Bone marrow (tissue), 2 donors: ENCODE measurements at places on chromosomes 6 and 20.

DNA sequence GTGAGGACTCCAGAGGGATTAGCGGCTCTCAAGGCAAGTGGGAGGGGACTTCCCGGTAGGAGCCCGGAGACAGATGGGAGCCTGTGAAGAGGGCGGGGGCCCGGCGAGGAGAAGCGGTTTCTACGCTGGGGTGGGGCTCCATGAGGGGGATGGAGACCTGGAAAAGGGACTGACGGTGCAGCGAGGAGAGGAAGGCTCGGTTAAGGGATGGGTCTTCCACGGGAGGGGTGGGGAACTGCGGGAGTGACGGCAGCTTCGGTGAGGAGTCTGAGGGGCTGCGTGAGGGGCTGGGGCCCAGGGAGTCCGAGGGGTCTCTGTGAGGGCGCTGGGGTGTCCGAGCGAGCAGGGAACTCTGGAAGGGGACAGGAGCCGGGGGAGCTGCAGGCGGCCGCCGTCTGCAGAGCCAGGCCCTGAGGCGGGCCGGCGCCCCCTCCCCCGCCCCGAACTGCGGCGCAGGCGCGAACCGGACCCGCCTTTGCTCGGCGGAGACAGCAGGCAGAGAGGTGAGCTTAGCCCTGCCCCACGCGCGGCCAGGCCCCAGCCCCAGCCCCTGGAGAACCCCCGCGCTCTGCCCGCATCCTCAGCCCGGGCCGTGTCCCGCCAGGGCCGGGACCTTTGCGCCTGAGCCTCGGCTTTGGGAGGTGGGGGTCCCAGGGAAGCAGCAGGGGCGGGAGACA is at the start of gene NRSN2:
TSS of gene NRSN2 (plus strand) at position 472 of the 677 bp plus-strand sequence. CDS start 2,533 bp downstream, outside the sequence.
- DNase-seq: no peak

DNA sequence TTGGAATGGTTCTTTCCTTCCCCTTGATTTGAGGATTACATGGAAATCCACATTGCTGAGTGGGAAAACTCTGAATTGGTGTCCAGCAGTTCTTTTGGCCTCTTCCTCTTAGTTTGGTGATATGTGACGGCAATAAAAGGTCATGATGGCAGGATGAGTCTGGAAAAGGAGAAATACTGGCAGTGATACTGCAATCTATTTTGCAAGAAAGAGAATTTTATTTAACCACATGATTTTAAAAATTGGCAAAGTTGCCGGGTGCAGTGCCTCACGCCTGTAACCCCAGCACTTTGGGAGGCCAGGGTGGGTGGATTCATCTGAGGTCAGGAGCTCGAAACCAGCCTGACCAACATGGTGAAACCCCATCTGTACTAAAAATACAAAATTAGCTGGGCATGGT is 73.1 kb downstream of the ADTRP start:
- DNase-seq: no peak

DNA sequence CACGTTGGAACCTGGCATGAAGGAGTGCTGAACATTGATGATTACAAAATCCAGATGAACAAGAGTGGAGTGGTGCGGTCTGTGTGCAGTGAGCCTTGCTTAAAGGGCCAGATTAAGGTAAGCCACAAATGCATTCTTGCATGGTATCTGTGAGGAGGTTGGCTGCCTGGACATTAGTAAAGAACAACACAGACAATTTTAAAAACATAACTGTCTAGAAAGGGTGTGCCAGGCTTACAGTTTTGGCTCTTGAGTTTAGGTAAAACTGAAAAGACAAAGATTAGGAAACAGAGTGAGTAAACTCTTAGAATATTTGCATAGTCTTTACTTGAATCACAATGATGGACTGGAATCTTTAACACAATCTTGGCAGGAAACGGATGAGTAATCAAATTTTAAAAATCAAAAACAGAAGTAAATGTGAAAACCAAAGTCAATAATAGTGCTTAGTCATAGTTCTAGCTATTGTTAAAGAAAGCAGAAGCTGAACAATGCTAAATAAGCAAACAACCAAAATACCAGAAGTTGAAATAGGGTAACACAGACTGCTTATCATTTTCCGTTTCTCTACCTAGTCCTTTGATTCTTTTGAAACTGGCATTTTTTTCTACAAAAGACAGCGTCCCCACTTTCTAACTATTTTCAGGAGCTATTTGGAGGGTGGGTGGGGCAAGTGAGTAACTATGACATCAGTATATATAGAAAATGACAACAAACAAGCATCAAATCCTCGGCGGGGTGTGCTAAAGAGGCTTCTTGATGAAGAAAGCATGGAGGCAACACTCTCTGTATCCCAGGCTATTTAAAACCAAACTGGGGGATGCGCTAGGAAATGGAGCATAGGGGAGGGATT is 185.8 kb upstream of the RAB32 start:
- peak; percentile 86 for DNase-seq

GRCh38 chr6:168524571-168525001 is 83.6 kb downstream of the SMOC2 start:
- DNase-seq: no peak

GRCh38 chr6:168585441-168585840 is 144.5 kb downstream of the SMOC2 start:
- no peak for DNase-seq

- no peak for DNase-seq
Measured at GRCh38 chr20:1667502-1668085, 10.0 kb upstream of the SIRPG start.
